Dermis microvascular lymphatic vessel endothelial cell (primary cell): ENCODE measurements at places on chromosomes 13 and 19.
A peak's percentile ranks its signal among the peaks of the same experiment; 100 is the strongest.

DNA sequence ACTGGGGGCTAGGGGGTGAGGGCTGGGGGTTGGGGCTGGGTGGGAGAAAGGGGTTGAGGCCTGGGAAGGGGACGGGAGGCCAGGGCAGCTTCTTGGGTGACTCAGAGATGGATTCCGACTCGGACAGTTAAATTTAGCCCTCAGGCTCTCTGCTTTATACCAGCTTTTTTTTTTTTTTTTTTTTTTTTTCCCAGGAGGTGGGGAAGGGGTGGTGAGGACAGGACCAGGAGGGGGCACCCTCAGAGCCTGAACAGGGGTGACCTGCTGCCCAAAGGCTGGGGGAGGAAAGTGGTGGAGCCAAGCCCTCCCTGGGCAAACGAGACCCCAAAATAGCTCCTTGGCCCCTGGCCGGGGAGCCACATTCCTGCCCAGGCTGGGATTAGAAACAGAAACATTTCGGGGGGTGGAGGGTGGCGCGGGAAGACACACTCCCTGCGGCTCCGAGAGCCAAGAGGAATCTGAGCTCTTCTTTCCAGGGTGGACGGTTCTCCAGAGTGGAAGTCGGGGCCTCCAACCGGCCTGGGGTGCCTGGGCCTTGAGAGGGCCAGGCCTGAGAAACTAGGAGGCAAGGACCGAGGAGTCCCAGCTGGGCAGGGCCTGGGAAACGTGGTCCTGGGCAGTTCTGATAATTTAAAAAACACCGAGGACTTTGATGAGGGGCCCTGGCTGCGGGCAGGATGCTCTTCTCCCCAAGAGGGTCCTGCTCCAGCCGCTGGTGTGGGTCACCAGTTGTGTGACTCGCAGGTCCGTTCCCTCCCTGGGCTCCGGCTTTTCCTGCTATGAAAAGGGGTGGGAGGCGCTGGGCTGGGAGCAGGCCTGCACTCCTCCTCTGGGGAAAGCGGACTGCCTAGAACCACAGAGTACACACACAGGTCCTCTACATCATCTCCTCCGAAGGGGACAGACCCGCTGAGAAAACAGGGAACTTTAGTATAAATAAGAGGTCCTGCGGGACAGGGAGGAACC is 813 bp upstream of the DMPK start:
- no peak for DNase-seq

GRCh38 chr13:108667205-108667604 is 37.8 kb downstream of the MYO16 start:
- no peak for DNase-seq

DNA sequence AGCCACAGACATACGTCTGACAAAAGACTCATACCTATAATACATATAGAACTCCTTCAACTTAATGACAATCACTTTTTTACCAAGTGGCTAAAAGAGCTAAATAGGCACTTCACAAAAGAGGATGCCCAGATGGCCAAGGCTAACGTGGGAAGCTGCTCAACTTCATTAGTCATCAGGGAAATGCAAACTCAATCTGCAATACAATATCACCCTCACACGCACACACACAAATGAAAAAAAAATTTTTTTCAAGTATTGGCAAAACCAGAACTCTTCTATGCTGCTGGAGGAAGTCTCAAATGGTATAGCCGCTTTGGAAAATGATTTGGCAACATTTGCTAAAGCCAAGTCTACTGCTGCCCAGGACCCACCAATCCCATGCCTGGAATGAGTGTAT is 14.6 kb upstream of the DNMT1 start:
- DNase-seq: no peak

DNA sequence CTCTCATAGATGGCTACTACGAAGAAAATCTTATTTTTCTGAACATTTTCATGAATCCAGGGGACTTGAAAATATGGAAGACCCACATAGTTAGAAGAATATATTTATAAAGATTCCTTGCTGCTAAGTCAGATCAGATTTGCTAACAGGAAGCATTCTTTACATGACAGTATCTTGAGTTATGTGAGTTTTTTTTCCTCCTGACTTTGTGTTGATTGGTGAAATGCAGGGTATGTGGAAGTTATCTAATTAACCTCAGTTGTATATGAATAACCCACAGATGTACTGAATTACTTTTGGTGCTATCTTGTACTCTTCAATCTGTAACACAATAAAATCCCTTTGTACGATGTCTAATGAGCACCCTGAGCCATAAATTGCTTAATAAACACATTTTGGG is 53.8 kb downstream of the ESD start:
- no peak for DNase-seq

GRCh38 chr19:49441210-49441959 is at the start of gene SLC17A7:
TSS of gene SLC17A7 (minus strand) at chr19:49441527. CDS start at chr19:49441379, 148 bp downstream.
- DNase-seq: peak; percentile 18

DNA sequence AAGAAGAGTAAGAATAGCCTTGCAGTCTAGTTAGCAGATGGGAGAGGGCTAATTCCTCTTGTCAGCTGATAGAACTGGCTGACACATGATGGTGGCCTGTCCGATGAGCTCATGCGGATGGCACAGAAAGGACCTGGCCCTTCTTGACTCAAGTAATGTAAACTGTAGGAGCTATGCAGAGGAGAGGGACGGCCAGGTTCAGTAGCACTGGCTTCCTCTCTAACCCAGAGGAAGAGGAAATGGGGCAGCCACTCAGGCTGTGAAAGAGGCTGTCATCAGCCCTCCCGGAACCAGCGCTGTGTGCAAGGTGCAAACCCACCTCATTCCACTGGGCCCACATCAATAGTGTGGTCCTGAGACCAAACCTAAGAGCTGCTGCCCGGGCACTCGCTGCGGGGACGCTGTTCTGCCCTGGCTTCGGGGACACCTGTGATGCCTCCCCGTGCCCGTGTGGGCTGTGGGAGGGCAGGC is 30.8 kb upstream of the USE1 start:
- no peak for DNase-seq
